ENCODE measurements at places on chromosomes 11 and 22.

DNA sequence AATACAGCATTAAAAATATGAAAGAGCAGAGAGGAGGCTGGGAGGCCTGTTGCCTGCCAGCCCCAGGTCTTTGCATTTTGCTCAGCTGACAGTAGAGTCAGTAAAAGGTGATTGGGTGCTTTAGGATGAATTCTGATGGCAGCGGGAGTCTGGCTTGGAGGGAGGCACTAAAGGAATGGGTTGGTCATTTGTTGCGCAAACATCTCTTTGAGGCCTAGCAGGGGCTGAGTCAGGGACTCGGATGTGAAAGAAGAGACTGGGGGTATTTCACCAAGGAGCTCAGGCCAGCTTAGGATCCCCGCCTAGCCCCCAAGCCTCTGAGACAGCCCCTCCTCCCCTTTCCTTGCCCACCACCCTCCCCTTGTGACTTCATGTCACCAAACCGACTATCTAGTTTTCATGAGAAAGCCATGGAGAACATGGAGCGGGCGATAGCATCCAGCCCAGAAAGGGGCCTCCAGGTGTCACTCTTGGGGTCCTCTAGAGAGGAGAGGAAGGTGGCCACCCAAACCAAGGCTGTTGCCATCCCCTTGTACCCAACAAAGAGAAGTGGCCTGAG, 9.7 kb downstream of the DGKZ start:
- DNase-seq, result no peak

DNA sequence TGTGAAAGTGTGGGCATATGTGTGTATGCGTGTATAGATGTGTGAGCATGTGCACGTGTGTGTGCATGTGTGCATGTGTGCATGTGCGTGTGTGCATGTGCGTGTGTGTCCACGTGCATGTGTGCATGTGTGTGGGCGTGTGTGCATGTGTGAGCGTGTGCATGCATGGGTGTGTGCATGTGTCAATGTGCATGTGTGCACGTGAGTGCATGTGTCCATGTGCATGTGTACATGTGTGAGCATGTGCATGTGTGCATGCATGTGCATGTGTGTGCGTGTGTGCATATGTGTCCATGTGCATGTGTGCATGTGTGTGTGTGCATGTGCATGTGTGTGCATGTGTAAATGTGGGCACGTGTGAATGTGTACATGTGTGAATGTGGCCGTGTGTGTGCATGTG, 95.3 kb downstream of the ST3GAL4 start:
- no peak for DNase-seq

- no peak for DNase-seq
These were observed 519 bp downstream of the ARRB1 start for GRCh38 chr11:75350743-75351540.

GRCh38 chr22:28413612-28414399, 265.8 kb downstream of the TTC28 start:
- no peak for DNase-seq

DNA sequence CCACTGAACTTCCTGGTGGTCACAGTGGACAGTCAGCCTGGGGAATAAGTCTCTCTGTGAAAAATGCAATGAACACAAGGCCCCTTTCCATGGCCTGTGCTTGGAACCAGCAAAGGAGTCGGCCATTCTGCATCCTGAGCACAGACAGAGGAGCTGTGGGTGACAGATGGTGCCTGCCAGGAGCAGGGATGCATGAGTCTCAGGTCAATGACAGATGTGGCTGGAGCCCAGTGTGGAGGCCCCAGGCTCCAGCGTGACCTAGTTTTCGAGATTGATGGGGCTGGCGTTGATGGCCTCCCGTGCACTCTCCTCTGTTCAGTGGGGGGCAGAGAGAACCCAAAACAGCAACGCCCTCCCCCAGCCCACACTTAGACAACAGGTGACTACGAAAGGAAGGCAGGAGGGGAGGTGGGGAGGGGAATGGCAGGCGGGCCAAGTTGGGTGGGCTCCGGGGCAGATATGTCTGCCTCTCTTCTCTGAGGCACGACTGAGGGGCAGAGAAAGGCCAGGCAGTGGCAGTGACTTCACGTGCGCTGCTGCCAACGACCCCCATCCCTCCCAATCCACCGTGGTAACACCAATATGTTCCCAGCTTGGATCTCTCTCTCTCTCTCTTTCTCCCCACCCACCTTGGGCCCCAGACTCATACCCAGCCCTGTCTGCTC, 34.4 kb upstream of the CD5 start:
- DNase-seq, result no peak

DNA sequence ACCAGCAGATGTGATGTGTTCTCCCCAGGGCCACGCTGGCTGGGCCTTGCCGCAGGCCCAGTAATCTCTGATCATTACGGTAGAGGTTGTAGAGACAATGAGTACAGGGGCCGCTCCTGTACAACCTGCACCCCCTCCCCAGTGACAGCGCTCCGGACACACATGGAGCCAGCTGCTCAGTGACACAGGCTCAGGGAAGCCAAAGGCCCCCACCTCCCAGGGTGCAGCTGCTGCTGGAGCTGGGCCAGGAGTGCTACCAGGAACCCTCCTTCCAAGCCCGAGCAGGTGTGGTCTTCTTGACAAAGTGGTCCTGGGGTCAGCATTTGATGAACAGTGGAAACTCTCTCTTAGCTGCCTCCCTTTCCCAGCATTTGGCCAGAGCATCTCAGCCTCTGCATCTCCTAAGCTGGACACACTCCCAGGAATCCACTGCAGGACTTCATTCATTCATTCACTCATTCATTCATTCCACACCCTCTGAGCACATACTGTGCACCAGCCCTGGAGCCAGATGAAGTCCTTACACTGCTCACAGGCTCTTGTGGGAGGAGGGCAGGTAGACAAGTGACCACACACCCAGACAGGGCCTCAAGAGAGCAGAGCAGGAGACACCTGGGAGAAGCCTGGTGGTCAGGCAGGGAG, 49.6 kb upstream of the MPEG1 start:
- DNase-seq, result no peak

DNA sequence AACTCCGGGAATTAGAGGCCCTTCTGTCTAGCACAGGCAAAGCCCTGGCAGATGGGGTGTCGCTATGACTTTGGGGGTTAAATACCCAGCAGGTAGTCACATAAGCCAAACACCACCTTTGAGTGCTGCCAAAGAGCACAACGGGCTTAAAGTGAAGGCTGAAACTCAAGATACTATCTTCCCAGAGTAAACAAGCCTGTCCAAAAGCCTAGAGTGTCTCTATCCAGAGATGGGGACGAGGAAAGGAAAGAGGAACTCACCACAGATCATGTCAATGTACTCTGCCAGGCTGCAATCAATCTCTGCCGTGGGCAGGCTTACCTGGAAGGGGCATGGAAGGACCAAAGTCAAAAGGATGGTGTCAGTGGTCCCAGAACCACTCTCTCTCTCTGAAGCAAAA, 14.5 kb downstream of the TMEM25 start:
- DNase-seq, result no peak

DNA sequence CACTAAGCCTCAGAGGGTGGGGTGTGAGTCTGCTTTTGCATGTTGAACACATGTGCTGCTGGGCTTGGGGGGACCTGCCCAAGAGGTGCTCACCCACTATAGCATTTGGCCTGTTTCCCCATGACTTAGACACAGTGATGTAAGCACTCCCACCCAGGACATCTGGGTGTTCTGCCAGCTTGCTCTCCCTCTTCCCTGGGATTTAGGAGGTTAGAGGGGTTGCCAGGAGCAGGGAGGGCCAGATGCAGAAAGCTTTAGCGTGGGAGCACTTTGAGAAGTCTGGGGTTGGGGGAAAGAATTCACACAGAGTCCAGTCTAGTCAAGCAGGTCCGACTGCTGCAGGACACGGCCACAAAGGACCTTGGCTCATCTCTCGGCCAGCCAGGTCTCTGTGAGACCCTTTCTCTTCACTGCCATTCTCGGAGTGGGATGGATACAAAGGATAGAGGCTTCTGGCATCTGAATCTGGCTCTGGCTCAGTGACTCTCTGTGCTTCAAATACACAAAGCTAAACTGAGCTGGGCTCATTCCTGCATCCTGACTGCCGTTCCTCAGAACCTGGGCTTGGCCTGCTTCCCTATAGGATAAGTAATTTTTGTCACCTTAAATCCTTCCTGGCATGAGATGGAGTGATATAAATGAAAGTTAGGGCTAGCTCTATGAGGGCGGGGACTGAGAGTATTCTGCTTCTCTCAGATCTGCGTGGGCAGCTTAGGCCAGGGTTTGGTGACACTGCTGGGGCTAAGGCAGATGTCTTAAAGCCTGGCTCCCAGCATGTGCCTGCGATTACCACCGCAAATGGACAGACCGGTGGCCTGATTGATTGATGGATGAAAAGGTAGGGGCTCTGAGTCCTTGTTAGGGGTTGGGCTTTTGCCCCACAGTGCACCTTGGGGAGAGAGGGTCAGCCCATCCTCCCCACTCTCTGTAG, 14.5 kb downstream of the USP2 start:
- DNase-seq, result no peak

DNA sequence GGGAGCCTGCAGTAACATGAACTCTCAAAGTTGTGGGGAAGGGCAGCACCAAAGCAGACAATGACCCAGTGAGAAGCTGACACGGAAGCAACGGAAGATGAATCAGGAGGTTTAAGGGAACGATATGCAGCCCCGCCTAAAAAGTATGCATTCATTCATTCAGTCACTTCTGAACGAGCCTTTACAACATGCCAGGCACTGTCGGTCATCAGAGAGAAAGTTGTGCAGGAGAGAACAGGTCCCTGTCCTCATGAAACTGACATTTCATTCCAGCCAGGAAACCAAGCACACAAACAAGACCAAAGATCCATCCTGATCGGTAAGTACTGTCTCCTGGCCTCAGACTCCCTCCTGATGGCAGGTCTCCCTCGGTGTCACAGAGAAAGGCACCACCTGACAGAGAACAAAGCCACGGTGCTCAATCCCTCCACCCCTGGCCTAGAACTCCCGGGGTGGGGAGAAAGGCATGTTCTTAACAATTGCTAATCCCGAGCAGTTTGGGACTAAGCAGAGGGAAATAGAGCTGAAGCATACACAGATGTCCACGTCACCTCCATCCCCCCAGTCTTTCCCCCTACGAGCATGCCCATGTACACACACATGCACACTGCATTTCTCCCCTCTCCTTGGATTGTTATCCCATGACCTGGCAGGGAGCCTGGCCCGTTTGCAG, 49.3 kb downstream of the LRFN4 start:
- DNase-seq, result no peak

DNA sequence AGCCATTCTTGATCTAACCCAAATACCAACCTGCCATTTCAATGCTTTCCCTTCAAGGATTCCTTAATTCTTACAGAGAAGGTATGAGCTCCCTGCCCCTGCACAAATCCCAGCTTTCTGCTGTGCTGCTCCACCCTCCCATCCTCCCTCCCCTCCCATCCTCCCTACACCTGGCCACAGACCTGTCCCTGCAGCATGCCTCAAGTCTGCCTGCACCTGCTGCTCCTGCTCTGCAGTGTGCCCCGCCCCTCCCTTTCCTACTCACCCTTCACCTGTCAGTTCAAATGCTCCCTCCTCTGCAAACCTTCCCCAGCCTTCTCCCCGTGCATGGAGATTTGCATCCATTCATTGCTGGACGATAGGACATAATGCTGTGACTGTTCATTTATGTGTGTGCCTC, 139.9 kb upstream of the NARS2 start:
- no peak for DNase-seq

GRCh38 chr11:68870470-68870869, 28.8 kb upstream of the CPT1A start:
- no peak for DNase-seq

DNA sequence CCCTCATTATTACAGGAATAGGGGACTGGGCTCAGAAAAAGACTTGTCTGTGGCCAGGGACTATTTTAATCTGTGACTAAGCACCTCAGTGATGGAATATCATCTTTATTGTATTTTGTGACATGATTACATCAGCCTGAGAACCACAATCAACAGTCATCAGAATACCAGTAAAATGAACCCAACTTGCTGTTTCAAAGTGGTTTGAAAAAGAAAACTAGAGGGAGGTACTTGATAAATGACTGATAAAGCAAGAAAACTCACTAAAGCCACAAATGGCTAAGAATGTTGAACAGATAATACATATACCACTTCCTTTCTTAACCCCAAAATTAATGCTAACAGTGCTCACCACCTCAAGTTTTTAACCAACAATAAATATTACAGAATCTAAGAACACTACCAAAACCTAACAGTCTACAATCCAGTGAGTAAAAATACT, 155.7 kb downstream of the ATG16L2 start:
- DNase-seq, result no peak

DNA sequence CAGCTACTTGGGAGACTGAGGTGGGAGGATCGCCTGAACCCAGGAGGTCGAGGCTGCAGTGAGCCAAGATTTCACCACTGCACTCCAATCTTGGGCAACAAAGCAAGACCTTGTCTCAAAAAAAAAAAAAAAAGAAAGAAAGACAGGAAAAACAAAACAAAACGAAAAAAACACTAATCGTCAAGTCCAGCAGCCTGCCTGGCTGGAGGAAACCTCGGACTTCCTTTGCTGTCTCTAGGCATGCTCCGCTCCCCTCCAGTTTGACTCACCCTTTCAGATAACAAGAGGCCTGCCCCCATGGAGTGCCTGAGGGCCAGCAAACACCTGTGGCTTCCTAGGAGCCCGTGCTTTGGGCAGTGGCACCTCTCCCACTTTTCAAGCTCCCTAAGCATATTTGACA, 28.8 kb upstream of the CHKA start:
- no peak for DNase-seq

DNA sequence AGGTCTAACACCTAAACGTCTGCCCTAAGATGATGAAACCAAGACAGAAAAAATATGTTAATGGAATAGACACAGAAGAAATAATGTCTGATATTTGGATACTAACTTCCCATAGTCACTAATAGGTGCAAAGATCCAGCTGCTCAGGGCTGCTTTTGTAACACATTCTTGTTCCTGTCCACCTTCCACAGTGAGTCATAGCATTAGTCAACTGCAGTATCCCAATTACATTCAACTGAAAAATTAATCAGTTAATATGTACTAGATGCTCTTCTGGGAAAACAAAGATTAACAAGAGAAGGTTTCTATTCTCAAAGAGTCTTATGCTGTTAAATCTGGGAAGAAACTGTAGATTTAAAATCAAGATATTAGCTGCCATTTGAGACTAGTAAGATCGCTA, 47.6 kb downstream of the HEPHL1 start:
- no peak for DNase-seq

GRCh38 chr22:35611891-35612576, 5.1 kb downstream of the MB start:
- DNase-seq, result no peak

- DNase-seq, result no peak
These were observed 122.7 kb upstream of the GUCY1A2 start for GRCh38 chr11:107140983-107141382.

DNA sequence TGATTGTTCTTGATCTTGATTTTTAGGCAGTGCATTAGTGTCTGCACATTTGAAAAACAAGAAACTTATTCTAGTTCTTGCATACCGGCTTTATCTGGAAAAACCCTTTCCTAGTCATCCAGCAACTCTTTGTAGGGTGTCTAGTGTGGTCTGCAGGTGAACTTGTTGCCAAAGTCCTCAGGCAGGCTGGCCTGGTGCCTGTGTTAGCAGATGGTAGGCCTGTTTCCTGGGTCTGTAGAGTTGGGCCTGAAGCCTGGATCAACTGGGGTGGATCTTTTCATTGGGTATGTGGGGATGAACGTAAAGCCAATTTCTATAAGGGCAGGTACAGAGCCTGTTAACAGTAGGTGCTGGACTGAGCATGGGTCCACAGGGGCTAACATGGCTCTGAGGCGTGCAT, 5.6 kb upstream of the GLYATL1 start:
- no peak for DNase-seq

- DNase-seq, result no peak
These were observed 2.2 kb downstream of the DTX4 start for GRCh38 chr11:59173964-59174663.

- no peak for DNase-seq
These were observed 365.5 kb downstream of the SHANK2 start for GRCh38 chr11:70886676-70887541.
